A549 treated with GW870086 at 1 μM for 4 hours (cell line): ENCODE measurements at places on chromosomes 11 and 22. TPM values are rescaled to one million over a fixed set of nuclear protein-coding genes. Genes with fewer than 3 reads are reported as not detected.

Gene GGT1
- 93.1 to 110 TPM (median 107 TPM) in 5 replicates for total RNA-seq

Gene MAJIN
- total RNA-seq = not detected in 5 replicates

Gene CCDC82
- total RNA-seq = 17.2 to 21.2 TPM (median 19.0 TPM) in 5 replicates

Gene SYT9
- 0.15 to 0.26 TPM (median 0.16 TPM) in 5 replicates for total RNA-seq

Gene CHRDL2
- total RNA-seq = 2.9 to 4.8 TPM (median 4.2 TPM) in 5 replicates

Gene C11orf16
- total RNA-seq = not detected in 5 replicates

Gene TENM4
- 0.01 to 0.19 TPM (median 0.06 TPM) in 5 replicates for total RNA-seq

Gene TBX1
- total RNA-seq = 2.2 to 4.7 TPM (median 4.2 TPM) in 5 replicates

Gene OR10V1
- total RNA-seq = not detected in 5 replicates

Gene ART5
- total RNA-seq = 0.24 to 0.43 TPM (median 0.33 TPM) in 4 of 5 replicates, not detected in the other

Gene CNGA4
- total RNA-seq = 0.07 TPM in 1 of 5 replicates, not detected in the others

Gene SHANK3
- 3.0 to 5.3 TPM (median 4.1 TPM) in 5 replicates for total RNA-seq

Gene MPEG1
- not detected in 5 replicates for total RNA-seq

Gene RCOR2
- 0.70 to 1.2 TPM (median 1.0 TPM) in 5 replicates for total RNA-seq

Gene SLC25A45
- total RNA-seq = 11.7 to 16.3 TPM (median 15.2 TPM) in 5 replicates

Gene APLP2
- 154 to 190 TPM (median 179 TPM) in 5 replicates for total RNA-seq

Gene CCS
- 24.5 to 30.1 TPM (median 26.7 TPM) in 5 replicates for total RNA-seq

Gene RBM7
- 19.0 to 30.0 TPM (median 26.7 TPM) in 5 replicates for total RNA-seq

Gene TSPAN18
- 1.9 to 3.5 TPM (median 2.4 TPM) in 5 replicates for total RNA-seq

Gene EXPH5
- total RNA-seq = 0.02 to 0.05 TPM (median 0.03 TPM) in 4 of 5 replicates, not detected in the other

Gene DCHS1
- 0.03 to 0.14 TPM (median 0.08 TPM) in 5 replicates for total RNA-seq

Gene MMP27
- total RNA-seq = not detected in 5 replicates
